Chondrocyte (in vitro differentiated cells): ENCODE measurements at places on chromosomes 3 and 15.

DNA sequence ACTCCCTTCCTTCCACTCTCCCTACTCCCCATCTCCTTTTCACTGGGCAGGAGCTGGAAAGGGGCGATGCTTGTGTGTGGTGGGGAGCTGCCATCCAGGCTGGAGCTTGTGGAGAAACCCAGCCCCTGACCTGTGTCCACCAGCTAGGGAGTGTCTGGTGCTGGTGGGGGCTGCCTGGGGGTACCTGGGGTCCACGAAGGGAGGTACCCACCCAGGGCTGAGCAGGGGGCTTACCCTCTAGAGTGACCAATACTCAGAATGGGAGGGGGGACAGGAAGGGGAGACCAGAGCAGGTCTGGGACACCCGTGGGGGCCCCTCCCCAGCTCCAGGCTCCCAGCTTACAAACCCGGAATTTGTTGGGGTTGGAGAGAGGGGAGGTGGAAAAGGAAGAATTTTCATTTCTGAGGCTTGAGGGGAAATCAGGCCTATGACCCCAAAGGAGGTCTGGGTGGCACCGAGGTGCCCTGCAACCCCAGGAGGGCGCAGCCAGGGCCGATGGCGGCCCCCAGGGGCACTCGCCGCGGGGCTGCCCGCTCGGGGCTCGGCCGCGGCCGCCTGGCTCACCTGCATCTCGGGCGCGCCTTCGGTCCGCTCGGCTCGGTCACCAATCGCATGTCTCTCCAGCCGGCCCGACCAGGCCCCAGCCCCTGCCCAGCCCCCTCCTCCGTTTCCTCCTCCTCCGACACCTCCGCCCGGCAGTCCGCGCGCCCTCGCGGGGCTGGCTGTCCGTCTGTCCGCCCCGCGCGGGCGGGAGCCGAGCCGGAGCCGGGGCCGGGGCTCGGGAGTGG lies 773 bp downstream of the LINGO1 start:
- H3K4me1 ChIP-seq, result peaks cover 16% of the 10 kb centered on the region
- no peaks in the 10 kb centered on the region for H3K36me3 ChIP-seq
- H3K27me3 ChIP-seq, result peaks cover 18% of the 10 kb centered on the region
- DNase-seq, result no peak

DNA sequence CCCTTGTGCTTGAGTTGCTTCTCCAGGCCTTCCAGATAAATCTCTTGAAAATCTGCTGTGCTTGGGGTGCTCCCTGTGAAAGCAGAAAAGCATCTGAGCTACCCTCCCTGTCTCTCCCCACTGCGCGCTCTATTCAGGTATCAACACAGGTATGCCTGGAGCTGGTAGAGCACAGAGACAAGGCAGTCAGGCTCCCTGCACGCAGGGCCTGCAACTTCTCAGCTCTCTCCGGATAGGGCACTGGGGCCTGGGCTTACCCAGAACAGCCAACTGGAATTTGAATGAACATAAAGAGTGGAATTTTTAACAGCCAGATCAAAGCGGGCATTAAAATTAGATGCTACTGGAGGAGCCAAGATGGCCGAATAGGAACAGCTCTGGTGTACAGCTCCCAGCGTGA lies 183.6 kb downstream of the XXYLT1 start:
- no peaks in the 10 kb centered on the region for H3K36me3 ChIP-seq
- H3K4me3 ChIP-seq, result peak overlapping the region; percentile 64
- peaks cover 10% of the 10 kb centered on the region for H3K4me1 ChIP-seq
- peak; percentile 24 for DNase-seq
- no peak overlapping the region for H3K27ac ChIP-seq
- no peaks in the 10 kb centered on the region for H3K27me3 ChIP-seq

DNA sequence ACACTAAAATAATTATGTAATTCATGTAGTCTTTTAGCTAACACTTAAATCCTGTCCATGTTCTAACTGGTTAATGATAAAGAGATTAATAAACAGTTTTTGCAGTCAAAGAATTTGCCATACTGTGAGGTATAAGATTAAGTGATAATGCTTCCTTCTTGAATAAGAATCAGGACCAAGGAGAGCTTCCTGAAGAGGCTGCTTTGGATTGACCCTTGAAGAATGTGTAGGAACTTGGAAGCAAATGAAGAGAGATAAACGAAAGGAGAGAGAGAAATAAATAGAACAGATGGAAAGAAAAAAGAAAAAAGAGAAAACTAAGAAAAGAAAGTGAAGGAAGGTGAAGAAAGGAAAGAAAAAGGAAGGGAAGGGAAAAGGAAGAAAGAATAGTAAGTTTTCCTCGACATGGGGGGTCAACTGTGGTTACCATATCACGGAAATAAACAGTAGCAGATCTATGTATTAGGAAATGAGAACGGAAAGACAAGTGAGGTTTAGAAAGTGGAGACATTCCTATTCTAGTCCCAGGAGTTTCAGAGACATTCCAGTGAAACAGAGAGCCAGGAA lies 539.8 kb downstream of the FGF12 start:
- no peak overlapping the region for H3K27ac ChIP-seq
- H3K4me1 ChIP-seq, result no peaks in the 10 kb centered on the region
- peaks cover 2% of the 10 kb centered on the region for H3K36me3 ChIP-seq
- H3K4me3 ChIP-seq, result no peak overlapping the region
- H3K27me3 ChIP-seq, result peaks cover 10% of the 10 kb centered on the region

DNA sequence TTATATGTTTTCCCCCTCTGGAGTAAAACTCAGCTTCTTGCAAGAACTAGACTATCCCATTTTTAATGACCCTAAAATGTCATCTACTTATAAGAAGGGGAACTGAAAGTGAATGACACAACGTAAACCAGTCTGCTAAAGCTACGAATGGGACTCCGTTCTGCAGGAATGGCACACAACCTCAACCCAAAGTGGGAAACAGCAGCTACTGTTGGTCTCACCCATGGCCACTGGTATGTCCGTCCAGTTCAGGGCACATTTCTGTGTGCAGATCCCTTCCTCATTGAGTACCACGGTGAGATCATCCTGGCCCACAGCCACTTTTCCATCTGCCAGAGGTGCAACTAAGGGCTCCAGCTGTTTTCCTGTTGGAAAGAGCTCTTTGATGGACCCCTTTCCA lies 23.8 kb downstream of the VPS39 start:
- no peak overlapping the region for H3K27ac ChIP-seq
- peaks cover 50% of the 10 kb centered on the region for H3K36me3 ChIP-seq
- no peak overlapping the region for H3K4me3 ChIP-seq

- DNase-seq, result no peak
- no peaks in the 10 kb centered on the region for H3K4me1 ChIP-seq
- no peak overlapping the region for H3K27ac ChIP-seq
- peaks cover 11% of the 10 kb centered on the region for H3K27me3 ChIP-seq
Measured at GRCh38 chr3:18649666-18650363, 224.7 kb upstream of the SATB1 start.

- no peaks in the 10 kb centered on the region for H3K36me3 ChIP-seq
- H3K4me1 ChIP-seq, result peaks cover 4% of the 10 kb centered on the region
- no peak overlapping the region for H3K27ac ChIP-seq
- DNase-seq, result no peak
- no peak overlapping the region for H3K4me3 ChIP-seq
Measured at GRCh38 chr15:60905587-60905986, 323.5 kb downstream of the RORA start.

GRCh38 chr3:4421121-4421520 lies 45.9 kb downstream of the SUMF1 start:
- no peaks in the 10 kb centered on the region for H3K36me3 ChIP-seq
- no peaks in the 10 kb centered on the region for H3K27me3 ChIP-seq
- H3K4me1 ChIP-seq, result peaks cover 57% of the 10 kb centered on the region

DNA sequence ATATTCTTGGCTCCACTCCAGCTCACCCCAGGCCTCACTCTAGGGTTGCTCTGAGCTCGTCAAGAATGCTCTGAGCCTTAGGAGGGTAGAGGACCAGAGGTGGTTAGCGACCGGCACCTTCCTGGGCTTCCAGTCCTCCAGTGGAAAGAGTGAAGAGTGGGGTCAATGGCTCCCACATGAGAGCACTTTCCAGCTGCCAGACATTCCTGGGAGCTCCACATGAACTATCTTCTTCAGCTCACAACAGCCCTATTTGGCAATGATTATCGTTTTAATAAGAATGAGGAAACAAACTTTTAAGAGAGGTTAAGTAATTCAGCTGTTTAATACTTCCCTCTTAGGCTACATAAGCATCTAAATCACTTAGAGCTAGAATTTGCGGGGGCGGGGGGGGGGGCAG lies 139.3 kb downstream of the STT3B start:
- H3K27ac ChIP-seq, result no peak overlapping the region
- no peaks in the 10 kb centered on the region for H3K4me1 ChIP-seq
- DNase-seq, result no peak
- H3K36me3 ChIP-seq, result peaks cover 22% of the 10 kb centered on the region
- H3K4me3 ChIP-seq, result no peak overlapping the region
